ENCODE measurements at places on chromosomes 3 and 15. TPM values are rescaled to one million over a fixed set of nuclear protein-coding genes. Genes with fewer than 3 reads are reported as not detected.

Gene TLR9
- not detected for total RNA-seq

Gene TM4SF1
- 13.5 TPM for total RNA-seq

Gene THAP10
- total RNA-seq, result 3.9 TPM

Gene RBMS3
- 7.6 TPM for total RNA-seq

Gene TOP2B
- 414 TPM for total RNA-seq

Measured in temporal lobe (tissue), 4 donors.